Activated gamma-delta T cell treated with Interleukin-2 at 50 U/mL for 16 hours (primary cell): ENCODE measurements at places on chromosomes 3 and 15.
A peak's percentile ranks its signal among the peaks of the same experiment; 100 is the strongest.

DNA sequence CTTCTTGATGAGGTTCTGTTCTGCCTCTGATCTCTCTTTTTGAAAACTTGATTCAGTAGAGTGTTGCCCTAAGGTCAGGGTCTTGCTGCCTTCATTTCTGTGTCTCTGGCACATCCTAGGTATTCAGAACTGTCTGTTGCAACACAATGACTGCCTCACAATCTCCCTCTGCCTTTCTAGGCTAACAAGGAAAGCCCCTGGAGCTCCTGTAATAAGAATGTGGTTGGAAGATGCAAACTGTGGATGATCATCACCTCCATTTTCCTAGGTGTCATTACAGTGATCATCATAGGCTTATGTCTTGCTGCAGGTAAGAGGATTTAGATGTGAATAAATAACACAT, 7.0 kb downstream of the C3orf52 start:
- DNase-seq: no peak

- no peak for DNase-seq
Observed at GRCh38 chr3:195559723-195560409, 16.7 kb upstream of the PPP1R2 start.

GRCh38 chr15:92683511-92683834, 27.9 kb upstream of the FAM174B start:
- no peak for DNase-seq

GRCh38 chr3:26099692-26100091, 309.8 kb downstream of the OXSM start:
- DNase-seq: no peak

DNA sequence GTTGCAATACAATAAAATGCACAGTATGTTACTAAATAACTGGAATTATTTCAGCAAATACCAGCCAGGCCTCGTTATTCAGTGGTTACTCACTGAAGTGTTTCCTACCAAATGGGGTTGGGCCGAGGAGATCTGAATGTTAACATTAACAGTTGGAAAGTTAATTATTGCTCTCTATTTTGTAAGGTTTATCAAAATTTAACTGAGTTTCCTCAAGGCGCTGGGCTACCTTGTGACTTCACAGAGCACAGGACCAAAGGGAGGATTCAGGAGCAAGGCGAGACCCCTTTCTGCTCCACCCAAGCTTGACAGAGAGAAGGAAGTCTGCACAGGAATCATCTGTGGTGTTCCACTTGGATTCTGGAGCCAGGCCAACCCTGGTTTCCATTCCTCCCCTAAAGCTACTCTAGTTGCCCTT, 21.6 kb downstream of the ADAMTS9 start:
- no peak for DNase-seq

DNA sequence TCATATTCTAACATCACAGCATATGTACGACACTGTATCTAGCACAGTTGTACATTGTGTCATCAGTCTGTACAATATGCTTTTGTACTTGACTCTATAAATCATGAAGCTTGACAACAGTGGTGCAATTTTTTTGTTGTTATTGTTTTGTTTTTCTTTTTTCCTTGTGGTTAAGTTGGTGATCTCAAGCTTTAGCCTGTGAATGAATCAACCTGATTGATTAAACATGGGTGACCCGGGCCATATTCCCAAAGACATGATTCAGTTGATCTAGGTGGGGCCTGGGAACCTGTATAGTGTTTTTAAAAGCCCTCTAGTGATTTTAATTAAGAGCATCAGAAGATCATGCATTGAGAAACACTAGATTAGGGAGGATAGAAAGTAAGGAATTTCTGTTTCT, 101.8 kb upstream of the AADACL2 start:
- DNase-seq: no peak

DNA sequence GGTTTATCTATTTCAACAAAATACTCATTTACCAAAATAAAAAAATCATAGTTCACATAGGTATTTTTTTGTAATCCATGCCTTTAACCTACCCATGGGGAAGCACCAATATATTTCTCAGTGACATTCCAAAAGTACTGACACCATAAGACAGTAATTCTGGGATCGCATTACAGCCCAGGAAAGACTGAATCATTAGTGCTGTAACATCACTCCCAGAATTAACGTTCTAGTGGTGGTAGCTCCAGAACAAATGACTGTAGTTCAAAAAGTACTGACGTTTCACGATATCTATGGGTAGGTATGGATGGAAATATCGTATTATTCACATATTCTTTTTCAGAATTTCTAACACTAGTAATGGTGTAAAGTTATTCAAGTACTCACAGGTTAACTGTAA, 54.3 kb upstream of the NEK10 start:
- DNase-seq: no peak

GRCh38 chr15:69400850-69401249, 13.3 kb upstream of the KIF23 start:
- no peak for DNase-seq

- DNase-seq: no peak
Observed at GRCh38 chr15:88231909-88232644, 24.5 kb downstream of the NTRK3 start.

DNA sequence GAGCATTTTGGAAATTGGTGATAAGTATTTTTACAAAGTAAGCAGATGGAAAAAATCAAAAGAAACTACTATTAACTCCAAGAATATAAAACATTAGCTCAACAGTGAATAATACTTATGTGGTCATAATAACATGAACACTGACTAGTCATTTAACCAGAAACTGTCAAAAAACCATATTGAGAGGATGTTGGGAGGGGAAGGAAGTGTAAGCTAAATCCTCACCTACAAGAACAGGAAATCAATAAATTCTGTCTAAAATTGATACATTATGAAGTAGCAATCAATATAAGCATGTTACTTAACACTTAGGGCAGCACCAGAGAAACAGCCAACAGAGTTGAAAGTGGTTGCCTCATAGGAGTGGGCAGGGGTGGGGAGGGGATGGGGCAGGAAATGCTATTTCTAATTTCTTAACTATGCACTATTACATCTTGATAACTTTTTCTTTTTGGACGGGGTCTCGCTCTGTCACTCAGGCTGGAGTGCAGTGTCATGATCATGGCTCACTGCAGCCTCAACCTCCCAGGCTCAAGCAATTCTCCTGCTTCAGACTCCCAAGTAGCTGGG, 41.7 kb downstream of the CCR3 start:
- DNase-seq: no peak

DNA sequence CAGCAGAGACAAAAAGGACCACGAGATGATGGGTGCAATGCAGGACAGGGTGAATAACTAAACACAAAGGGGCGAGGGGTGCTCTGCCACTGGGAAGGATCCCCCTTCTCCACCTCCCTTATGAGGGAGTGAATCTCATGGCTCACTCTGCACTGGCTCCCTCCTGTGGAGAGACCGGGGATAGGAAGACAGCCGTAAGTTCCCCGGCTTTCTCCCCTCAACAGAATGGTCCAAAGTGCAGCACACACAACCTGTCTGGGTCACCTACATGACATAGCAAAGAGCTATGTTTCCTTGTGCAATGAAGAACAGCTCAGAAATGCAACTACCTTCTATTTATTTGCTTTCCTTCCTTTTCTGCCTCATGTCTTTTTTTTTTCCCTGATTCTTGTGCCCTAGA, 7.8 kb upstream of the ACSBG1 start:
- DNase-seq: no peak

GRCh38 chr3:99119385-99119784, 217.9 kb upstream of the DCBLD2 start:
- DNase-seq: no peak

- DNase-seq: no peak
Observed at GRCh38 chr3:16608816-16609215, 3.6 kb upstream of the DAZL start.

GRCh38 chr3:28586325-28586724, 237.7 kb upstream of the AZI2 start:
- no peak for DNase-seq

GRCh38 chr3:53740956-53741355, 105.3 kb downstream of the CHDH start:
- DNase-seq: no peak

GRCh38 chr3:13517253-13517977, 31.5 kb upstream of the FBLN2 start:
- no peak for DNase-seq

DNA sequence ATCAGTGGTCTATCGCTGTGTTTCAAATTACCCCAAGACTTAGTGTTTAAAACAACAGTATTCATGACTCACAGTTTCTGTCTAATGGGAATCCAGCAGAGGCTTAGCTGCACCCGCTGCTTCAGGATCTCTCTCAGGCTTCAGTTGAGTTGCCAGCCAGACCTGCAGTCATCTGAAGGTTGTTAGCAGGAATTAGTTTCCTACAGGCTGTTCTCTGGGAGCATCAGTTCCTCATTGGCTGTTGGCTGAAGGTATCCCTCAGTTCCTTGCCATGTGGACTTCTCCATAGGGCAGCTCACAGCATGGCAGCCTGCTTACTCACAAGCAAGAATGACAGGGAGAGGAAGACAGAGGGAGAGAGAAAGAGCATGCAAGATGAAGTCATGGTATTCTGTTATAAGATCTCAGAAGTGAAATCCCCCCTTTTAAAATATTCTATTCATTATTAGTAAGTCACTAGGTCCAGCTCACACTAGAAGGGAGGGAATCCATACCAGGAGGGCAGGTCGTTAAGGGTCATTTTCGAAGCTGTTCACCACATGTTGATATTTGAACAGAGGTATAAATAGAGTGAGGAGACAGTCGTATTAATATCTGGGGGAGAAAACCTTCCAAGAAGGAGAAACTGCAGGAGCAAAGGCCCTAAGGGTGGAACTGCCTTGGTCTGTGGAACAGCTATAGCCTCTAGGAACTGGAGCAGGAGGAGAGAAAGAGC, 473.9 kb upstream of the PPP2R3A start:
- no peak for DNase-seq

DNA sequence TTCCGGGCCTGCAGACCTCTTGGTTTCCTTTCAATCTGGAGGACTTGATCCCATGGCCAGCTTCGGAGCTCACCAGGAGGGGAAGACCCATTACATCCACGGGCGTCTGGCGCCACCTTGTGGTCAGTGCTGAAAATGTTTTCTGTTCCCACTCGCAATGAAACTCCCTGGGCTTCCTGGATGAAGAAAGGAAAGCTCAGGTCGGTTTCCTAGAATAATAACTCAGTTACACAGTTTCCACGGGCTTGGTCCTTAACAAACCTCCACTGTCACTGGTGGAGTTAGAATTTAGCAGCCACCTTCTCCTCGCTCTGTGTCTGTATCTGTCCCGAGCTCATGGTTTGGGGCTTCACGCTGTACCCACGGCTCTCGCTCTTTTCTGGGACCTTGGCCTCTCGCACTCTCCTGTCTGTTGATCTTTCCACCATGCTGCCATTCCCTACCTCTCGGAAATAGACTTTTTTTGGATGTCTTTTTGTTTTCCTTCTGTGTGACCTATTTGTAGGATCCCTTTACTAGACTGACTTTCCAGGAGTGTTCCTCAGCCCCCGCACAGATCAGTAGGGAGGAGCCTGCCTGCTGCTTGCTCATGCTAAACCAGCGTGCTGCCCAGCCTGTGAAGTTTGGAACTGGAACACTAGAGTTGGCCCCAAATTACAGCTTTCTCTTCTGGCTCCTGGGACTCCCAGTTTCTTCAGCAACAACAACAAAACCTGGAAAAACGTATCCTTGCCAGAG, 56.3 kb downstream of the IL20RB start:
- DNase-seq: peak; percentile 86

DNA sequence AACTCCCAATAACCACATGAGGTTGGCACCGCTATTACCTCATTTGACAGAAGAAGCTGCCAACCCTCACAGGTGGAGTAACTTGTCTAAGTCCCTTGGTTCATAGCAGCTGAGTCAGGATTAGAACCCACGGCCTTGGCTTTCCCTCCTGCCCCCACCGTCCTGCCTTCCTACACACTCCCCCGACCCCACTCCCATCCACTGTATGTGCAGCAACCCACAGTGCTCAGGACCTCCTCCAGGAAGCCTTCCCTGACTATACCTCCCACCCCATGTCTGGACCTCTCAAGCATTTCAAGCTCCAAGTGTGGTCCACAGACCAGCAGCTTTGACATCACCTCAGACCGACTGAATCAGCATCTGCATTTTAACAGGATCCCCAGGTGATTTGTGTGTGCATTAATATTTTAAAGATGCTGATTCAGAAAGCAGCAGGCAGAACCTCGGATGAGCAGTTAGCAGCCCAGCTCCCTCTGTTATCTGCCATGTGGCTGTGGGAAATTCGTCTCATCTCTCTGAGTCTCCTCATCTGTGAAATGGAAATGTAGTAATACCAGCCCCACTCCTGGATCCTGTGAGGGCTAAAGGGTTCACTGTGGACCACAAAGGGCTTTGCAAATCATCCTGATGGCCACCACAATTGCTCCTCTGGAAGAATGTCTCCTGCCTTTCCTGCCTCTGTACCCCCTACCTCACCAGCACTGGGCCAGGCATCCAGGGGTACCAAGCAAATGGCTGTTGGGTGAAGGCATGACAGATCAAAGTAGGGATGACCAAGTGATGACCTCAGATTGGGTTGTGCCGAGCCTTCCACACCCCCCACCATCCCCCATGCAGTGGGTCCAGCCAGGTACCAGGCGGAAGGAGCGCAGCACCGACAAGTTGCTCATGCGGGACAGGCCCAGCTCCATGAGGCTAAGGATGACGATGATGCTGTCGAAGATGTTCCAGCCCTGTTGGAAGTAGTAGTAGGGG, 62.7 kb downstream of the SCN5A start:
- DNase-seq: no peak

GRCh38 chr3:194552327-194552949, 65.6 kb upstream of the ATP13A3 start:
- DNase-seq: no peak

DNA sequence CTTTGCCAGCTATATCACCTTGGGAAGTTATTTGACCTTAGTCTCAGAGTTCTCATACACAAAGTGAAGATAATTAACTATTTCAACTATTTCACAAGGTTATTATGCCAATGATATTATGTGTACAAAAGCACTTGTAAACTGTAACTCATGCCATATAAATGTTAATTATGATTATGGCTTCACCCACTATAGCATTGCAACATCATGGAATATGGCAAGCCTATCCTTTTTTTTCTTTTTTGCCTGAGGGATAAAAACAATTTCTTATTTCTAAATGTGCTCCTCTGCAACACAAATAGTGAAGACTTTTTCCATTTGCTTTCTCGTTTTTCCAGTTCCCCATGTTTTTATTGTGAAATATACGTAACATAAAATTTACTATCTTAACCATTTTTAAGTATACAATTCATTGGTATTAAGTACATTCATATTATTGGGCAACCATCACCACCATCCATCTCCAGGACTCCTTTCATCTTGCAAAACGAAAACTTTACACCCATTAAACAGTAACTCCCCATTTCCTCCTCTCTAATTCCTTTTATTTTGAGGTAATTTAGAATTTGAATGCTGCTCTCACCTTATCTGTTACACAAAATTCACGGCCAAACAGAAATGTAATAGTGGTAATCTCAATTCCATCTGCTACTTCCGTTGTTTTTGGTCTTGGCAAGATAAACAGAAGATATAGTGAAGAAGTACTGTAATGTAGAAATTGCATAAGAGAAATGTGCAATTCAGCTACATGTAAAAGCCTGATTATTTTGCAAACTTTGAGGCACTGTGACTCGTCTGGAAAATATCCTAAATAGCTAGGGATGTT, 46.3 kb downstream of the NANOGP8 start:
- no peak for DNase-seq

DNA sequence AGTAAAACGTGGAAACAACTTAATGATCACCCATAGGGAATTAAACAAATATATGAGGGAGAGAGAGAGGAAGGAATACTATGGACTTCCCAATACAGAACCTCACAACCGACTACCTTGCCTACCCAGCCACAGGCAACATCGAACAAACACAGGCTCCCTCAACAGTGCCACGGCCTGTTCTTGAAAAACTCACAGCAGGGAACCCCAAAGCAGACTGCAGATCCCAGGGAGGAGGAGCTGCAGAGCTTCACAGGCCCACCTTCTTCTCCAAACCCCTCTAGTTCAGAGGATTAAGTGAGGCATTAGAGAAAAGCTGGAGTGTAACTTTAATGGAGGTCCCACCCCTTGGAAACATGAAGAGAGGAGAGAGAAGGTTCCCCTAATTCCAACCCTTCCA, 110.2 kb downstream of the ST8SIA2 start:
- no peak for DNase-seq
